ENCODE measurements at places on chromosomes 2 and 18. TPM values are rescaled to one million over a fixed set of nuclear protein-coding genes. Genes with fewer than 3 reads are reported as not detected.

DNA sequence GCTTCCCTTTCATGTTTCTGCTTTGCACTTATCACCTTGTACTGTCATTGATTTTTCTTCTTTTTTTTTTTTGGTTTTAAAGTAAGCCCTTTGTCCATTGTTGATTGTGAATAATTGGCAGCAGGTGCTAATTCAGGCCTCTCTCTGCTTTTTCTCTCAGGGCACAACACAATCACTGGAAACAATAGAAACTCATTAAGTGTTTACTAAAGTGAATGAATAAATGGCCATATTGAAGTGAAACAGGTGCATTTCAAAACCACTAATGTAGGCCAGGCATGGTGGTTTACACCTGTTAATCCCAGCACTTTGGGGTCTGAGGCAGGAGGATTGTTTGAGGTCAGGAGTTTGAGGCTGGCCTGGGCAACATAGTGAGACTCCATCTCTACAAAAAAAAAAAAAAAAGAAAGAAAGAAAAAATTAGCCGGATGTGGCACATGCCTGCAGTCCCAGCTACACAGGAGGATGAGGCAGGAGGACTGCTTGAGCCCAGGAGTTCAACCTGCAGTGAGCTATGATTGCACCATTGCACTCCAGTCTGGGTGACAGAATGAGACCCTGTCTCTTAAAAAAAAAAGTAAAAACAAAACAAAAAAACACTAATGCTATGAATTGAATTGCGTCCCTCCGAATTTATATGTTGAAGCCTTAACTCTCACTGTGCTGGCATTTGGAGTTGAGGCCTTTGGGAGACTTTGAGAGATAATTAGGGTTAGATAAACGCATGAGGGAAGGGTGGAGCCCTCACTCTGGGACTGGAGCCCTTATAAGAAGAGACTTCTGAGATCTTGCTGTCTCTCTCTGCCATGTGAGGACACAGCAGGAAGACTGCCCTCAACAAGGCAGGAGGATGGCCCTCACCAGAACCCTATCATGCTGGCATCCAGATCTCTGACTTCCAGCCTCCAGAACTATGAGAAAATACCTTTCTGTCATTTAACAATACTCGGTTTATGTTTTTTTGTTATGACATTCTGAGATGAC, 19.9 kb downstream of the SLC38A11 start:
- DNase-seq = no peak

GRCh38 chr2:38274286-38275276, 102.5 kb downstream of the ATL2 start:
- DNase-seq = peak; percentile 83

Gene PRADC1
- 62.5 TPM for total RNA-seq

DNA sequence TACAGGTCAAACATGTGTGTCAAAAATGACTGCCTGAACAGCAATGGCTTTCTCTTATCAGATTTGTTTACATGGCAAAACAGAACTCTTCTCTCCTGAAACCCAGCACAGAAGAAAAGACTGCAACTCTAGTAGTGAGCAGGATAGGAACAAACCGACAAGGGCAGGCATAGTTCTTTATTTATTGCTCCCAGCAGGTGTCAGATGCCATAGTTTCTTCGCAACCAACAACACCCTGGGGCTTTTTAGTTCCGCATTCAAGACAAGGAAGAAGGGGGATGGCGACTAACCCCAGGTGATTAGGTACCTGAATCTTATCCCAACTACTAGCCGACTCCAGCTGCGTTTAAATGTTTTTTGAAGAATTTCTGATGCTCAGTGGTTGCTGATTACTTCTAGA, 367.5 kb upstream of the FIGN start:
- no peak for DNase-seq

Gene ANKRD44
- 28.7 TPM for total RNA-seq

DNA sequence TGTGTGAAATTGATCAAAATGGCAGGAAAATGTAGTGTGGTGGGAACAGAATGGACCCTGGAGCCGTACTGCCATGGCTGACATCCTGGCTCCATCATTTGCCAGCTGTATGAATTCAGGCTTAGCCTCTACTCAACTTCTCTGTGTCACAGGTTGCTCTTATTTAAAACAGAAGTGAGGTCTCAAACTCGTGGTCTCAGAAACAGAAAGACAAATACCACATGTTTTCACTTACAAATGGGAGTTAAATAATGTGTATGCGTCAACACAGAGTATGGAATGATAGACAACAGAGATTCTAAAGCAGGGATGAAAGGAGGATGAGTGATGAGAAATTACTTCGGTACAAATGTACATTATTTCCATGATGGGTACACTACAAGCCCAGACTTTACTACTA, 227.4 kb downstream of the DCC start:
- DNase-seq = no peak

Gene FAM237A
- not detected for total RNA-seq

DNA sequence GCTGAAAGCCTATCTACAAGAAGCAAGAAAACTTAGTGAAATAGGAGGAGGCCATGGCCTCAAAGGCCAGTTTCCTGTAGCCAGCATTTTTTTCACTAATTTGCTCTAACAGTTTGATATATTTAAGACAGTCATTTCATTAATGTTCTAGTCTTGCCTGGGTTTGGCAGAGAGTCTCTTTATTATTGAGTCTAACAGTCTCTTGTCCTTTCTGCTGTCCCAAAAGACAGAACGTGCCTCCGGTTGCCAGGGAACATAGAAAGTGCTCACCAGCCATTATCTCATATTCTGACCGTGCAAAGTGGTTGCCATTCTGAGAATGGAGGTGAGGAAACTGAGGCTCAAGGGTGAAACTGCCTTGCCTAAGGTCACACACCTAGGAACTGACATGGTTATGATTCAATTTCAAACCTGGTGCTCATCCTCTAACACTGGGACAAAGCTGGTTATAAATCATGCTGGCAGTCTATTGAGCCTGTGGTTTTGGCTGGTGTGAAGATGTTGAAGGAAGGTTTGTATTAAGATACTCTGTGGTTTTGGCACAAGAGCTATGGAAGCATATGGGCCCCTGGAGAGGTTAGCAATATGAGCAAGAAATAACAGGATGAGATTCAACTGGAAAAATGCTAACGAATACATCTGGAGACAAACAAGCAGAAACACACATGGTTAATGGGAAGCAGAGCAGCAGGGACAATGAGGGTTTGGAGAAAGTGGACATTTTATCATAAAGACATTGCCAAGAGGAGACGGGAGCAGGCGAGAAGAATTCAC, 903.3 kb upstream of the KLHL29 start:
- DNase-seq = no peak

GRCh38 chr18:286515-287310, 18.9 kb upstream of the THOC1 start:
- peak; percentile 38 for DNase-seq

Gene PLCL1
- not detected for total RNA-seq

Gene PRPF40A
- total RNA-seq = 140 TPM

- DNase-seq = no peak
These were observed 87.4 kb downstream of the MYT1L start for GRCh38 chr2:2243666-2244065.
